Skeletal muscle cell (primary cell): ENCODE measurements at places on chromosomes 5 and 9.

- no peak for DNase-seq
These were observed 406.7 kb downstream of the MAN2A1 start for GRCh38 chr5:110096419-110096818.

DNA sequence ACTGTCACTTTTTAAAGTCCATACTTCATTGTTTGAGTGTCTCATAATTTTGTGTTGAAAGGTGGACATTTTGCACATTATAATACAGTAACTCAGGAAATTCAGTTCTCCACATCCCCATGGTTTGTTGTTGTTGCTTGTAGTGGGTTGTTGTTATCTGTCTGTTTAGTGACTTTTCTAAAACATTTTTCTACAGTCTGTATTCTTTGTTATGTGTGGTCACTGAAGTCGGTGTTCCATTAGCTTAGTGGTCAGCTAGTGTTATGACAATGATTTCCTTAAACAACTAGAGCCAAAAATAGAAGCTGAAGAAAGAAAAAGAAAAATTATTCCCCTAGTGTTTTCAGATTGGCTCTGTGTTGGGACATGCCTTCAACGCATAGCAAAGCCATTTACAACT, 5.6 kb upstream of the IL33 start:
- no peak for DNase-seq

DNA sequence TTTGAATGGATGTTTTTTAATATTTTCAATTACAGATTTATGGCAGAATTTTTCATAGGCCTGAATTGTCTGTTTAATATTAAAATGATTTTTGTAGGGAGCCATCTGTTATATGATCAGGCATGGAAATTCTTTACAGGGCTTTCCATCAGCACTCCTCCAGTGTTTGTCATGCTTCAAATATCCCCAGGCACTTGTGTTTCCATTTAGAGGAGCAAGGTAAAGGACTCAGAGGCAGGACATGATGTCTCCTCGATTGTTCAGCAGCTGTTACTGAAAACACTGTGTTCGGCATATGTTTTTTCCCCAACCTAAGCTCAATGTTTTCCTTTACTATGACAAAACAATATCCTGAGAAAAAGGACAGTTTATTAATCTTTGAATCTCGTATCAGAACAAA, 172.3 kb upstream of the RFX3 start:
- no peak for DNase-seq

- DNase-seq, result no peak
These were observed 31.2 kb downstream of the HMGCS1 start for GRCh38 chr5:43281840-43282658.

DNA sequence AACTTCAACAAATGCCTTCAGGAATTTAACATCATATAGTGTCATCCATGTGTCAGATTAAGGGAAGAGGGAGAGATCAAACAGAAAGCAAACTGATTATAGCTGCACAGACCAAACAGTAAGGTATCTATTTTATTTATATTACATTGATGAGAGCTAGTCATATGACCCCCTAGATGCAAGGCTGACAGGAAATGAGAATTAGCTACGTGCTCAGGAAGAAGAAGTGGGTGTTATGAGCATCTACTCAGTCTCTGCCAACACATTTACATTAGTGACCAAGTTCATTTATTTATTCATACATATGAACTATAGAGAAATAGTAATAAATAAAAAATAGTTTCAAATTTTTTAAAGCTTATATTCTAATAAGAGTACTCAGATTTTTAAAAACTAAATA, 787.3 kb downstream of the KCTD16 start:
- no peak for DNase-seq

DNA sequence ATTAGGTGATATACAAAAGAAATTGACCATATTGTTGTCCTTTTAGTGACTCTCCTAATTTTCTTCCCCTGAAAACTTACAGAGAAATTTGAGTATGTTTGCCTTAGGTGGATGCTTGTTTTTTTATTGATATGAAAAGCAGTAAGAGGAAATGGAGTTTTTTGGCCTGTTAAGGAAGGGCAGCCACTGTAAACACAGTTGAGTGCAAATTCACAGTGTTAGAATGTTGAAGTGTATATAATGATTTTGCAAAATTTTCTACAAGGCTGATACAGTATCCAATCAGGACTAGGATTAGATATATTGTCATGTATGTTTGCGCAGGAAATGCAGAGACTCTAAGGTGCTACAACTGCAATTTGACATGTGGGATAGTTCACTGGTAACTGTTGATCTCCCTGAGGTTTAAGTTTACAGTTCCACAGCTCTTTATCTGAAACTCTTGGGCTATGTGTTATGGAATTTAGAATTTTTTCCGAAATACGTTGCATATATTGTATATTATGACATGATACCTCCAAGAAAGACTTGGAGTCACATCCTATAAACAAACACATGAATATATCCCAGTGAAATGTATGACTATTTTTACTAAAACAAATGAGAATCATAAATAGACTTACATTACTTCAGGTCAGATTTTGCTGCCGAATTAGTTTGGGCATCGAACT, 62.5 kb downstream of the FXN start:
- DNase-seq, result no peak

GRCh38 chr5:22910523-22910922, 57.4 kb upstream of the CDH12 start:
- DNase-seq, result no peak

GRCh38 chr9:109010746-109011145, 2.6 kb downstream of the CTNNAL1 start:
- peak; percentile 71 for DNase-seq

DNA sequence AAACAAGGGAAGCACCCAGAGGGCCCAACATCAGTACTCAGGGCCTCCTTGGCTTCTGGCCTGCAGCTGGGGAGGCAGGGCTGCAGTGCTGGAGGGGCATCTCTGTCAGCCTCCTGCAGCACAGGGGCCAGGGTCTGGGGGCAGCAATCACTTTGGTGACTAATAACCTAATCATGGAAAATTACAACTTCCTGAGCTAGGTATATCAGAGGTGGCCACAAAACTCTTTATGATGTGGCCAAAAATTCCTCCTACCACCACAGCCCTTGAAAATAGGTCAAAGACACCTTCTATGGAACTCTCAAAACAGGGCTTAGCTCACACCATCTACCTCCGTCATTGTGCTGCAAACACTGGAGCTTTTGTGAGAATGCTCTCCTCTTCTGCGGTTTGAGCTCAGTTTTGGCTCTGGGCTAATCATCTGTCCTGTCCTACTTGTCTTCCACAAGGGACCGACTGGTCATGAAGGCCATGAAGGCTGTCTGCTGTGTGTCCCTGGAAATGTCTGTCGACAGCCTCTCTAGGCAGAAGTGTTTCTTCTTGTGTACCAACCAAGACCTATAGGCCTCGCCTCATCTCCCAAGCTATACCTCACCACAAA, 28.6 kb downstream of the CSF2 start:
- no peak for DNase-seq

DNA sequence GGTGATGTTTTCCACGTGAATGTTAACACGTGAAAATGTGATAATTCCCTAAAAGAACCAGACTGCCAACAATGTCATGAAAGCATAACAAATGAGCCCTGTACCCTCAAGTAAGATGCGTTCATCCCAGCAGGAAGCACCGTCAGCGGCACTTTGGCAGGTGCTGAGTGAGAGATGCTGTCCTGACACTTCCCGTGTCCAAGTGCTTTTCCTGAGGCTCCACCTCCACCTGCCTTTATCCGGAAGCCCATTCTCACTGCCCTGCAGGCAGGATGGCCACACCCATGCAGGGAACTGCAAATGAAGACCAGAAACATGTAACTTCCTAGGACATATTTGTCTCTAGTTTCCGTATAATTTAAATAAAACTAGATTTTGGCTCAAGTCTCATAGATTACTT, 238.0 kb upstream of the IRX2 start:
- no peak for DNase-seq

DNA sequence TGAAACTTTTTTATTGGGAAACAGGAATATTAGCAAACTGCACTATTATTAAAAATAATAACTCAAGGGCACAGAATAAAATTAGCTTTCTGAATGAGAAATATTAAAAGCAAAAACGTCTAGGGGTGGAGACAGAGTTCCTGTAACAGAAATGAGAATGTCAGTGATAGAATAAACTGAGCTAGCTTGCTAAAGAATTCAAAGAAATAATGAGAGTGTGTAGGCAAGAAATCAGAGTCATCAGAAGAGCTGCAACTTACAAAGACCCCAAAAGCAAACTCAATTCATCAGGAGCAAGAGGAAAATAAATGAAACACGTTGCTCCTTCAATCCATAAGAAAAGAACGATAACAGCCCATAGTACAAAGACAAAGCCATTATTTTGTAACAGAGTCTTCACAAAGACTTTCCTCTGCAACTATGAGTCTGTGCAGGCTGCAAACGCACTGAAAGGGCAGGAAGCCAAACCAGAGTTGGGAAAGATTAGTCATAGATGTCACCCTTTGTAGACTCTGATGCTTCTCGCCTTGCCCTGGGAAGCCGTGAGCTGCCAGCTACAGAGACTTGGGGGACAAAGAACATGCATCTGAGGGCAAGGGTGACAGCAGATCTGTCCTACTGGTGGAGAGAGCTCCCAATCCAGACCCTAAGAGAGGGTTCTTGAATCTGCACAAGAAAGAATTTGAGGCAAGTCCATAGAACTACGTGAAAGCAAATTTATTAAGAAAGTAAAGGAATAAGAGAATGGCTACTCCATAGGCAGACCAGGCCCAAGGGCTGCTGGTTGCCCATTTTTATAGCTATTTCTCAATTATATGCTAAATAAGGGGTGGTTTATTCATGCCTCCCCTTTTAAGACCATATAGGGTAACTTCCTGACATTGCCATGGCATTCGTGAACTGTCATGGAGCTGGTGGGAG, 40.8 kb downstream of the SHC3 start:
- peak; percentile 83 for DNase-seq

GRCh38 chr5:337563-338130, 16.1 kb downstream of the AHRR start:
- no peak for DNase-seq

DNA sequence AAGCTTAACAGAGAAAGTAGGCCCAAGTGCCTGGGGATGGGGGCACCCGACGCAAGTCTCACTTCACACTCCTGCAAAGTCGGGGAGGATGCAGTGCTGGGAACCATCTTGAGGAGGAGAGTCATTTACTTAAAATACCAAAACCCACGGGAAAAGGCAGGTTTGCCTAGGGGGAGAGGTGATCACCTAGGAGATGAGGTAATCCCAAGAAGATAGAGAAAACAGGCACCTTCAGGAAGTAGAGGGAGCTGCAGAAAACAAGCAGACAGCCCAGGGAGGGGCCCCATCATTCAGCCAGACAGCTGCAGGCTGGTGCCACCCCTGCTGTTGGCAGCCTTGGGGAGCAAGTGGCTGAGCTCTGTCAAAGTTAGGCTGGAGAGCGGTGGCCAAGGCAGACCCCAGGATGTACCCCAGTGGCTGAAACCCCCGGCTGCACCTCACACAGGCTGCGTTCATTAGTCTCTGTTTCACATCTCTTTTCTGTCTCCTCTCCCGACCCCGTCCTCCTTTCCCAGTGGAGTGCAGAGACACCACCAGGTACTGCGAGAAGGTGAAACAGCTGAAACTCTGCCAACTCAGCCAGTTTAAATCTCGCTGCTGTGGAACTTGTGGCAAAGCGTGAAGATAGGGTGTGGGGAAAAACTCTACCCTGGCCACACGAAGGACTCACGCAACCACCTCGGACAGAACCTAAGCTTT, 124.9 kb downstream of the SAXO1 start:
- no peak for DNase-seq

GRCh38 chr5:129902816-129903215, 1.4 kb upstream of the CHSY3 start:
- DNase-seq, result no peak

GRCh38 chr5:117679046-117679445, 1104.4 kb upstream of the SEMA6A start:
- no peak for DNase-seq

GRCh38 chr9:34049630-34050384, 1.1 kb upstream of the UBAP2 start:
- no peak for DNase-seq

DNA sequence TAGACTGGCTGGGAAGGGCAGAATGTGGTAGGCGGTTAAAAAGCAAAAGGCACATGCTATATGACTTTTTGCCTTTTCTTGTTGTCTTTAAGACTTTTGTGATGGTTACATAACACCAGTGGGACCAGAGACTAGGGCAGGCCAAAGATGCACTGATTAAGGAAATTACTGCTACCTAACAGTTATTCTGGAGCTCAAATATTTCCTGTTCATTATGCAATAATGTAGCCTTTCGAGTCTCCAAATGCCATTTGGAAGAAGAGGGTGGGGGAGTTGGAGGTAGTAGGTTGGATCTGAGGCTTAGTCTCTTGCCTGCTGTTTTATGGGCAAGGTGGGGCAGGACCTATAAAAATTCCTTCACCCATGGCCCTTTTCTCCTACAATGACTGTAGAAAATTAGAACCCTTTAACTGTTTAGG, 51.7 kb downstream of the SH3GL2 start:
- DNase-seq, result no peak

DNA sequence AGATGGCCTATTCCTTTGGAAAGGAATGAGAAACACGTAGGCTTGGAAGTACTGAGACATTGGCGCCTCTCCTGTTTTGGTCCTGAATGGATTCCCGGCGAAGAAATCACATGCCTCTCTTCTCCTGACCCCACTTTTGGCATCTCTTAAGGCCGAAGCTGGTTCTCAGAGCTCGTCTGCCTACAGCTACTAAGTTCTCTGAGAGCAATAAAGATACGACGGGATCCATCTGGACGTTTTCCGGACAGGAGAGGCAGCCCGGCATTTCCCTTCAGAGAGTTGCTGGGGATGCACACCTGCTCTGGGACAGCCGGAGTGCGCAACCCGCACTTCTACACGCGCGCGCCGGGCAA, 336.8 kb upstream of the PUM3 start:
- no peak for DNase-seq

GRCh38 chr5:17989567-17990563, 355.6 kb downstream of the TAF11L14 start:
- DNase-seq, result no peak

DNA sequence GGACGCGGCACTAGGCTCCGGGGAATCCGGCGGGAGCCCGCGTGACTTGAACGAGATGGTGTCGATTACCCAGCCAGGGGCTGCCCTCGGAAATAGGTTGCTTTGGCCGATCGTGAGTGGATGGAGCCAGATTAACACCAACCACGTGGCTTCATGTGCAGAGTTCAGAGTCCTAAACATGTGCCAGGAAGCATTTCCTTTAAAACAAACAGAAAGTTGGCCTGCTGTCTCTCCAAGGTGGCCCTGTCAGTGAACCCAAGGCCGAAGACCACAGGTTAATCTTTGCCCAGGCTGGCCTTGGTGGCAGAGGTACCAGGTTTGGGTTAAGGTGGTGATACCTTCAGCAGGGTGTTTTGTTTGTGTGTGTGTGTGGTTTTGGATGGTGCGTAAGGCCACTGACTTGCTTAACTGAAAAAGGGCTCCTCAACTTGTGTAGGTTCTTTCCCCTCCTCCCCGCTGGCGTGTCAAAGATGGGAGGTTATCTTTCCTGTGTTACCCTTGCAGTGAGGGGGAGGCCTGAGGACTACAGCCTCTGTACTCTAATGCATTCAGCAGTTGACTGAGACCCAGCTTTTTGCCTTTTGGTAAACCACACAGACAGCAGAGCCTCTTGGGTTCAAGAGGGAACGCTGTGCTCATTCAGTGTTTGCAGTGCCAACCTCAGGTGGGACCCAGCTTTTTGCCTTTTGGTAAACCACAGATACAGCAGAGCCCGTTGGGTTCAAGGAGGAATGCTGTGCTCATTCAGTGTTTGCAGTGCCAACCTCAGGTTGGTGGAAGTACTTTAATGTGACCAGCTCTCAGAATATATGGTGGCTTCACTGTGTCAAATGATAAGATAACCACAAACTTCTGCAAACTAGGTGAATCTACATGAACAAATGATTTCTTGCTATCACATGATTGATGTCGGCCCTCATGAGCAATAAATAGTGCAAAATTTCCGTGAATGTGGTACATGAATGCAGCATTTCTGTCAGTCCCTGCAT, 1.4 kb downstream of the IQGAP2 start:
- no peak for DNase-seq
